ENCODE measurements at places on chromosomes 4 and X. TPM values are rescaled to one million over a fixed set of nuclear protein-coding genes. Genes with fewer than 3 reads are reported as not detected.

DNA sequence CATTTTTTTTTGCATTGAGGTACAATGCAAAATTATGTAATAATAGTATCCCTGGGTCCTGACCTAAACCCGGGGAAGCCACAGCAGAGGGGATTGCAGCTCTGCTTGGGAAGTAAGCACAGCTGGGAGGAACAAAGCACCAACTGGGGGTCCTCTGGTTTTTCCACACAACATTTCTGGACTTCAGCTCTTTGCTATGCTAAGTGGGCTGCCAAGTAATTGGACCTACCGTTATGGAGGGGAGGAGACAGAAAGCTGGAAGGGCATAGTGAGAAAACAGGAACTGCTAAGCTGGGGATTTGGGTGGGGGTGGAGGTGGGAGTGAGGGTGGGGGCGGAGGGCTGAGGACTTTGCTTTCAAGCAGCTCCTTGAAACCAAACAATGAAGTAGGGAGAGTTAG, 183.3 kb downstream of the ZIC3 start:
- H3K27me3 ChIP-seq, result no peaks in the 10 kb centered on the region
- H3K36me3 ChIP-seq, result no peaks in the 10 kb centered on the region
- no peak for DNase-seq
- H3K4me3 ChIP-seq, result no peak overlapping the region

DNA sequence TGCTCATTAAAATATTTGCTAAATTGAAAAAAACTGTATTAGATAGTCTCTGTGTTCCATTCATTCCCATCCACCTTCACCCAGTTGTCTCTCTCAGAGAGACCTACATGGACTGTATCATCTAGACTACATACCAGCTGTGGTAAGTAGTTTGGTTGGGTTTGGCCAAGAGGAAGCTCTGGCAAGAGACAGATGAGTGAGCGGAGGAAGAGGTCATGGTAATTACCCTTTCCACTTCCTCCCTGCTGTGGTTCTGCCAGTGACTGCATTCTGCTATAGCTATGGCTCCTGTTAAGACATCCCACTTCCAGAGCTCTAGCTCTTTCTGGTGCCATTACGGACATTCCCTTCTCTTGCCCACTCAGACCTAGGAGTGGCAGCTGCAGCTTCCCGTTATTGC, 239.0 kb upstream of the MID1 start:
- H3K4me1 ChIP-seq, result no peaks in the 10 kb centered on the region
- no peaks in the 10 kb centered on the region for H3K36me3 ChIP-seq
- H3K27ac ChIP-seq, result no peak overlapping the region
- no peak overlapping the region for H3K4me3 ChIP-seq
- no peaks in the 10 kb centered on the region for H3K27me3 ChIP-seq

- no peaks in the 10 kb centered on the region for H3K36me3 ChIP-seq
- no peaks in the 10 kb centered on the region for H3K27me3 ChIP-seq
- no peak overlapping the region for H3K27ac ChIP-seq
- H3K4me1 ChIP-seq, result peaks cover 27% of the 10 kb centered on the region
Observed at GRCh38 chr4:98341309-98341708, 80.1 kb downstream of the RAP1GDS1 start.

DNA sequence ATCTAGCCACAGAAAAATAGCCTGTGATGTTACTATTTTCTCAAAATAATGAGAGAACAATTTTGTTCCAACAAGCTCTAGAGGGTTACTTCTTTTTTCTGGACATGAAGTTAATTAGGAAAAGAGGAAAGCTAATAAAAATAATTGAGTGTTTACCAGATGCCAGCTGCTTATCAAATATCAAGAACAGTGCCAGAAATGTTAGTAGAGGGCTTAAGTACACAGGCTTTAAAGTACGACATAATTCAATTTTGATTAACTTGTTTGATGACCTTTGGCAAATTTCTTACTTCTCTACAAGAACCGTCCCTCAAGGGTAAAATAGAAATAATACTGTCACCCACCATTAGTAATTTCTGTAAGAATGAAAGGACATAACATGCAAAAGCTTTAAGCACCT, 977.0 kb downstream of the FSTL5 start:
- DNase-seq, result no peak
- H3K27ac ChIP-seq, result no peak overlapping the region
- H3K36me3 ChIP-seq, result no peaks in the 10 kb centered on the region
- no peak overlapping the region for H3K4me3 ChIP-seq

DNA sequence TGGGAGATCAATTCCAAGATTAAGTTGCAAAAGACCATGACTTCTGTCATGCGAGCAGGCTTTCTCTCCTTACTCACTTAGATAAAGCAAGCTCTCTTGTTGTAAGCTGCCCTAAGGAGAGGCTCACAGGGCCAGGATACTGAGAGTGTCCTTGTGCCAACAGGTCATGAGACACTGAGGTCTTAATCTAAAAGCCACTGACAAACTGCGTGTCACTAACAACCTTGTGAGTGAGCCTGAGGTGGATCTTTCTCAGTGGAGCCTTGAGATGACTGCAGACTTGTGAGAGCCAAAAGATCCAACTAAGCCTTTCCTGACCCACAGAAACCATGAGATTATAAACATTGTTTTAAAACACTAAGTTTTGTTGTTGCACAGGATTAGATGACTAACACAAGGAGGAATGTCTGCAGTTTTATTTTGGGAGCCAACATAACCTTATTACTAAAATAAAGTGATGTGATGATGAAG, 170.5 kb downstream of the SLC39A8 start:
- no peaks in the 10 kb centered on the region for H3K27me3 ChIP-seq
- no peaks in the 10 kb centered on the region for H3K36me3 ChIP-seq
- DNase-seq, result no peak
- no peak overlapping the region for H3K4me3 ChIP-seq
- no peak overlapping the region for H3K27ac ChIP-seq

- H3K4me1 ChIP-seq, result peaks cover 9% of the 10 kb centered on the region
- peaks cover 6% of the 10 kb centered on the region for H3K36me3 ChIP-seq
- no peaks in the 10 kb centered on the region for H3K27me3 ChIP-seq
- H3K4me3 ChIP-seq, result no peak overlapping the region
- H3K27ac ChIP-seq, result no peak overlapping the region
Observed at GRCh38 chr4:105989485-105990242, 94.4 kb downstream of the NPNT start.

DNA sequence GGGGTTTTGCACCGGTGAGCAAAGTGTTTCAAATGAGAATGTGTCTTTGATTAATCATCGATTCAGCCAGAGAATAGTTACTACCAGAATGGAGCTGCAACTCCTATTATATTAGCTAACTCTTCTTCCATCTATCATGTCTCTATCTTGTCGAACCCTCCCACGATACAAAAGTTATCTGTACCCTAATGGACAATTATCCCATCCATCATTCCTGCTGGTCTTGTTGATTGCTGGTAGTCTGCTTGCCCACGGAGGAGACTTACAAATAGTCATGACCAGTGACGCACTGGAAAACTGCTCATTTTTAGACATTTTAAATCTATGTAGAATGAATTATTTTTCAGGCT, 67.5 kb downstream of the RTL9 start:
- no peak for DNase-seq
- H3K27me3 ChIP-seq, result peaks cover 33% of the 10 kb centered on the region
- H3K27ac ChIP-seq, result no peak overlapping the region
- no peaks in the 10 kb centered on the region for H3K36me3 ChIP-seq
- H3K4me1 ChIP-seq, result peaks cover 20% of the 10 kb centered on the region

The MFAP3L gene
- total RNA-seq, result 31.3 TPM

Data from WTC11 (cell line).